GM12891 (cell line): ENCODE measurements at places on chromosomes 12 and 14.

GRCh38 chr12:74985293-74985985 is 224.2 kb downstream of the KCNC2 start:
- no peak for DNase-seq

DNA sequence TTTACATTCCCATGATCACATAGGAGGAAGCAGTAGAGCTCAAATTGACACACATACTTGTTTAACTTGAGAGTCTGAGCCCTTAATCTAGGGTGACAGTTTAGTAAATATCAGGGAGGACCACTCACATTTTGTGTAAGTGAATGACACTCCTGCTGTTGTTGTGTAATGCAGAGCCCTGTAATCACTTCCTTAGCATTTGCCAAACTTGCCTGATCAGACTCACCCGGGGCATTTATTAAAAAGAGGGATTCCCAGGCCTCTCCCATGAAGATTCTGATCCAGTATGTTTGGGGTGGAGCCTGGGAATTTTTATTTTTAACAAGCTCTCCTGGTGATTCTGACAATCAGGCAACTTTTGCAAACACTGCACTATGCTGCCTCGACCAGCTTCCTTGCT is 119.6 kb downstream of the NUAK1 start:
- DNase-seq = no peak

GRCh38 chr12:52847335-52848102 is 1.3 kb downstream of the KRT78 start:
- no peak for DNase-seq

- DNase-seq = no peak
Observed at GRCh38 chr14:31092160-31092708, 66.1 kb upstream of the STRN3 start.

- DNase-seq = no peak
Observed at GRCh38 chr14:52422650-52423356, 108.7 kb downstream of the PTGER2 start.

DNA sequence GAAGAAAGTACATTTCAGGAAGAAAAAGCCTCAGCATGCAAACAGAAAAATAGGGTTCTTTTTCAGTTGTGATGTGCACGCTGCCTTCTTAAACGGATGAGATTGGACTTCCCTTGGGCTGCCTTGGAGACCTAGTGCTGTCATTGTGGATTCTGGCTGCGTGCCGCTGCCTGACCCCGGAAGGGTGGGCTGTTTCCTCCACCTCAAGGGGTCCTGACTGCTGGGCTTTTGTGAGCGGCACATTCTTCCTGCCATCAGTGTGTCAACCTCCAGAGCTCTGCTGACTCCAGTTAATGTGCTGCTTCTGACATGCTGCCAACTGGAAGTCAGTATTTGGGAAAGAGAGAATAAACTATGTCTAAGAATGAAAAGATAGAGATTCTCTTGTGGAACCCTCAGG is 25.1 kb downstream of the CCNK start:
- DNase-seq = no peak

DNA sequence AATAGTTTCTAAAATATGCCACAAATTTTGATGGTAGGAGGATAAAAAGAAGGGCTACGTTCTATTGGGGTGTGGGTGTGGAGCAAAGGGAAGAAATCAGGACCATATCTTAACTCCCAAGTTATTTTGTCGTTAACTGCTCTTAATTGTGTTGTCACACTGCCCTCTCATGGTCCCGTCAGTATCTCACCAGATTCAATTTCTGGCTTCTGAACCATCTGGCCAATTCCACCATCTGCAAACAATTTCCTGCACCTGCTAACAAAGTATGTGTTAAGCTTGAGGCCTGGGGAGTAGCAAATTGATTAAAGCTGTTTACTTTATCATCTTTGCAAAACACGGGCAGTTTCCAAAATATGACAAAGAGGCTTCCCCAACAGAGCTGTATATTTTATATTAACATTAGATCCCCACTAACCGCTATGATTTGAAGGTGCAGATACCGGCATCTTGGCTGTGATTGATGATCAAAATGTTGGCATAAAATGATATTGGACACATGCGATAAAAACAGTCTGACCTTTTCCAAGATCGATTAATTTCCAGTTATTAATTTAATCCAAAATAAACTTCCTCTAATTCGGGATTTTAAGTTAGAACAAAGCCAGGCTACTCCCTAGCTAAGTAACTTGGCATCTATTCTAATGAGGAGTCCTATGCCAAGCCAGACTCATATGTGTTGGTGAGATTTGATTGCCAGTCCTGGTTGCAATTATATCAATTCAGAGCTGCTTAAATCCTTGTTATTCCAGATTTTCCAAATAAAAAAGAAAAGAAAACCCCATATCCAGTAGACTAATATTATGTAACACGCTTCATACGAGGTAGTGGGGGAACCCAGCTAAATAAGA is 6.9 kb upstream of the DNM1L start:
- DNase-seq = no peak

DNA sequence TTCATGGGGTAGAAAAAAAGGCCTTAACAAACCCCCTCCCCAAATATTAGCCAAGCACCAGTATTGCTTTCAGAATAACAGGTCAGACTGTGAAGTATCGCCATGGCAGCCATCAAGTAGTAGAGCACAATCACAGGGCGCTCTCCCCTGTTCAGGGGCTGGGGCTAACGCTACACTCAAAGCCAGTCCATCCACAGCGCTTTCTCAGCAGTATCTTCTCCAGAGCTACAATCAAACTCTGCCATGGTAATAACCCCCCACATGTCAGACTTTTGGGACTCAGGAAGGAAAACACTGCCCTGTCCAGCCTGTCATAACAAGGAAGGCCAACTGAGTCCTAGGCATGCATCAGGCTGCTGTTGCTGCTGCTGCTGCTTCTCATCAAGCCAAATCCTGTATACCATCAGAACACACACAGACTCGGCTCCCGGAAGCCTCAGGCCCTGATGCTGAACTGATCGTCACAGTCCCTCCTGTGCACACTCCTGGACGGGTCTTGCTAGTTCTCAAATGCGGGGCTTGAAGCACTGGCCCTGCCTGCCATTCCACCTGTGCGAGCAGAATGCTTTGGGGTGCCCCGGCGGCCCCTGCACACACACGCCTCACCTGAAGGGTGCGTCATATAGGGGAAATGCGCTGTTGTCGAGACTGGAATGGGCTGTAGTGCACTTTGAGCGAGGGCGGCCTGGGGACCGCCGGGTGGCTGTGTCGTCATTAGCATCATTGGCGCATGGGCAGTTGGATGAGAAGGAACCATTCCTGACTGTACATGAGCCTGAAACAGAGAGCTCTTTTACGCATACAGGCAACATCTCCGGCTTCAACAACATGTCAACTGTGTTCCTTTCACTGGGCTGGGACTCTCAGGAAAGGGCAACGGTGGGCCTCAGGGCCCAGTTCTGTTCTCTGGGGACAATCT is 47.6 kb downstream of the SH2B3 start:
- DNase-seq = no peak

DNA sequence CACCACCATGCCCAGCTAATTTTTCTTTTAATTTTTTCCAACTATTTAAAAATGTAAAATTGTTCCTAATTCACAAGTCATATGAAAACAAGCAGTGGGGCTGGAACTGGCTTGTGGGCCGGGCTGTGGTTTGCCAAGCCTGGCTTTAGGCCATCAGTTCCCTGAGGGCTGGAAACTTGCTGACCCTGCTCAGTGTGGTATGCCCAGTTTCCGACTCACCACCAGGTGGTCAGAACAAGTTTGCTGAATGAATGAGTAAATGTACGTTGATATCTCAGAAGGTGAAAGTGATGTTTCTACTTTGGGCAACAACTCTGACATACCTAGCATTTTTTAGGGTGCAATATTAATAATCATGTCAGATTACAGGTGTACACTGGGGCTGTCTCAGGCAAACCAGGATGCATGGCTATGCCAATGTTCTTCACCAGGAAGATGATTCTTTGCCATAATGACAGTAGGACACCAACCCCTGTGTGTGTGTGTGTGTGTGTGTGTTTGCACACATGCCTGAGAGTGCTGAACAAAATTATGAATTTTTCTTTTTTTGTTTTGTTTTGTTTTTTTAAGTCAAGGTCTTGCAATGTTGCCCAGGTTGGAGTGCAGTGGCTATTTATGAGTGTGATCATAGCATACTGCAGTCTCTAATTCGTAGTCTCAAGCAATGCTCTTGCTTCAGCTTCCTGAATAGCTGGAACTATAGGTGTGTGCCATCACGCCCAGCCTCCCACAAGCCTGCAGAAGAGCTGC is 106.1 kb downstream of the PTPN11 start:
- no peak for DNase-seq

GRCh38 chr12:104063712-104064030 is 660 bp upstream of the HCFC2 start:
- no peak for DNase-seq

GRCh38 chr12:99920353-99920960 is 64.3 kb downstream of the ANKS1B start:
- no peak for DNase-seq

DNA sequence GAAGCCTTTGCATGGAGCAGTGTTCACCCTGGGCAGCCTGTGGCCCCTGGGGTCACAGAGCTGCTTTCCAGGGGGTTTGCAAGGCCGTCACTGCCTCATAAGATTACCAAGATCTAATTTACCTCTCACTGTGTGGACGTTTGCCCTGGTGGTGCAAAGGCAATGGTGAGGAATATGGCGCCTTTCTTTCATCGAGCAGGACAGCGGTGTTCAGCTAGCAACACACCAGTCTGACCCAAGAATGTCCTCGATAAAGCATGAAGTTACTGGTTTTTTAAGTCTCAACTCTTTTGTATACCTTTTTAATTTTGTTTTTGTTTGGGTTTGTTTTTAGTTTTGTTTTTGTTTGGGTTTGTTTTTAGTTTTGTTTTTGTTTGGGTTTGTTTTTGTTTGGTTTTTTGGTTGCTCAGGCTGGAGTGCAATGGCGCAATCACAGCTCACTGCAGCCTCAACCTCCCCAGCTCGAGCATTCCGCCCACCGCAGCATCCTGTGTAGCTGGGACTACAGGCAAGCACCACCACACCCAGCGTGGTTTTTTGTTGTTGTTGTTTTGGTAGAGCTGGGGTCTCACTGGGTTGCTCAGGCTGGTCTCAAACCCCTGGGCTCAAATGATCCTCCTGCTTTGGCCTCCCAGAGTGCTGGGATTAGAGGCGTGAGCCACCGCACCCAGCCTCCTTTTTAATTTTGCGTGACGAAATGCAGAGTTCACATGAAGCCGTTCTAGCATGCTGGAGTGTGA is 57.9 kb downstream of the PPP2R5C start:
- DNase-seq = no peak

DNA sequence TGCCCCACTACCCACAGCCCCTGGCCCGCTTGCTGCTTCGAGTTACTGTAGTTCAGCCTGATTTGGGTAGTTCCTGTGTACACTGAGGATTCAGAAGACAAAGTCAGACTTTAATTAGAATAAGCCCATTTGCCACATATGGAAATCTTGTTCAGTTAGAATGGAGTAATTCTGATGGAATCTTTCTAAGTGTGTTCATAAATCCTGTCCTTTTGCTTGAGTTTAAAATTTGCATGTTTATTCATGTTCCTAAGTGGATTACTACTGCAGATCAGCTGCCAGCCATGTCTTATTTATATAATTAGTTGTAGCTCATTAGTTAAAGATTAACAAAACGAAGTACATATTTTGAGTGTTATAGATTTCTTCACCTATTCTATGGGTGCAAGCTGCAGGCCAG is 504.5 kb downstream of the PCNX1 start:
- DNase-seq = no peak

GRCh38 chr12:77813558-77813957 is 17.1 kb upstream of the NAV3 start:
- DNase-seq = no peak

DNA sequence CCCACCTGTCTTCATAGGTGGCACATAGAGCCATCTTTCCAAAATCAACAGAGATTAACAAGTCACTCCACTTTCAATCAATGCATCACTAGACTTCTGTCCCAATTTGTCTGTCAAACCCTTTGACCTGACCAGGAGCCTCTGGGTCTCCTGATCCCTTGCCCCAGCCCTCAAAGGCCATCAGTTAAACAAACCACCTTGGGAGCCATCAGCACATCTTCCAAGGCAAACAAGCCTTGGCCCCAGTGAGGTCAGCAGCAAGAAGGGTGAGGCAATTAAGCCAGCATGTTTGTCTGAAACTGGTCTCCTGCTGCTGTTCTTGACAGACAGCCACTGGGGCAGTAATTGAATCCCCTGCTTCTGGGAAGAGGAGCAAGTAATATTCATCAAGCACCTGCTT is 742.8 kb upstream of the TBX3 start:
- no peak for DNase-seq

DNA sequence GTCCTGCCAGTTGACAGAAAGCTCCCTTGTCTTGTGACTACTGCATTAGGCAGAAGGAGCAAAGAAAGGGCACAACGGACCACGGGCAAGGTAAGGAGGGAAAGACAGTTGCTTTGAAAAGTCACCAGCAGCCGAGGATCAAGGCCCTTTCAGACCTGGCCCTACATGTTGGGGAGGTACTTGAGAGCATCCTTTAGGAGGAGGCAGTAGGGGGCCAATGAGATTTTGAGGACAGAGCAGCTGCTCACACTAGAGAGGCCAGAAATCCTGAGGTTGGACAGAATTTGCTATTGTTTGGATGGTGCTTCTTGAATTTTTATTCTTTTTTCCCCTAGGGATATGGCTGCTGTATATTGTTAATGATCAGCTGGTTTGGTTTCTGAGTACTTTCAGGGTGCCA is 135.5 kb upstream of the PZP start:
- DNase-seq = no peak

DNA sequence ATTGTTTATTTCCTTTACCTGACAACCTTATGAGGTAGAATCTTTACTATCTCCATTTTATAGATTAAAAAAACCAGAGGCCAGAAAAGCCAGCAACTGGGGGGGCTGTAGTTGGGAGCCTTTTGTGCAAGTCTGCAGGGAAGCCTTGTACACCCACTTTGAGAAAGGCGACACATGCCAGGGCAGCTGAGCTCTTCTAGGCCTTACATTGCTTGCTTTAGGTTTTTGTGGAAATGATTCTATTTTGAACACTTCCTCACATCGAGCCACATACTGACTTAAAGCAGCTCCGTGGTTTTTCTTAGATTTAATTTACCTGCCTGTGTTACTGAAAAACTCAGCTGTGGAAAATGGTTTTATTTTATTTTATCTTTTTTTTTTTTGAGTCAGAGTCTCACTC is 34.6 kb downstream of the EP400 start:
- DNase-seq = no peak

GRCh38 chr14:34536951-34537676 is 2.4 kb downstream of the EAPP start:
- no peak for DNase-seq

DNA sequence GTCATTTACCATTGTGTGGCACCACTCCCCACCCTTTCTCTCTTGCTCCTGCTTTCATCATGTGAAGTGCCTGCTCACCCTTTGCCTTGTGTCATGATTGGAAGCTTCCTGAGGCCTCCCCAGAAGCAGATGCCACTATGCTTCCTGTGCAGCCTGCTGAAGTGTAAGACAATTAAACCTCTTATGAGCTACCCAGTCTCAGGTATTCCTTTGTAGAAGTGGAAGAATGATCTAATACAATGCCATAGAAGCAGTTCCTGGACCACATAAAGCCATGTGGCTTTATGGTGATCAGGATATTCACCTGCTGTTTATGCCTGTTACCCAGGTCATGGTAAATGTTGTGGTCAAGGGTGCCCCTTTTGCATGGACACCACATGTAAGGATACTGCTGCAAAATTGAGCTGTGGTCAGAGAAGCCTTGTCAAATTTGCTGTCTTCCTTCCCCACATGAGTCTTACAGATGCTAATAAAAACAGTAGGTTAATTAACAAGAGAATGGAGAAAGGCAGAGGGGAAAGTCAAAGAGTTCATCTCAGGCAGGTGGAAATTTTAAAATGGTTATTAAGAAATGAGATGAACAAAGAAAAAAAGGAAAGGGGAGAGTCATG is 112.8 kb upstream of the IFNG-AS1 start:
- DNase-seq = no peak

GRCh38 chr14:61426048-61426447 is 104.7 kb downstream of the PRKCH start:
- DNase-seq = no peak
